ENCODE measurements at places on chromosomes 4 and X. TPM values are rescaled to one million over a fixed set of nuclear protein-coding genes. Genes with fewer than 3 reads are reported as not detected.

UTP3 gene
- total RNA-seq = 45.9 TPM

GYG2 gene
- total RNA-seq = not detected

CXCL3 gene
- not detected for total RNA-seq

- no peak overlapping the region for H3K27ac ChIP-seq
- H3K4me1 ChIP-seq = peaks cover 22% of the 10 kb centered on the region
- H3K36me3 ChIP-seq = no peaks in the 10 kb centered on the region
- no peak for DNase-seq
Measured at GRCh38 chr4:183399616-183400015, 44.8 kb upstream of the CDKN2AIP start.

DNA sequence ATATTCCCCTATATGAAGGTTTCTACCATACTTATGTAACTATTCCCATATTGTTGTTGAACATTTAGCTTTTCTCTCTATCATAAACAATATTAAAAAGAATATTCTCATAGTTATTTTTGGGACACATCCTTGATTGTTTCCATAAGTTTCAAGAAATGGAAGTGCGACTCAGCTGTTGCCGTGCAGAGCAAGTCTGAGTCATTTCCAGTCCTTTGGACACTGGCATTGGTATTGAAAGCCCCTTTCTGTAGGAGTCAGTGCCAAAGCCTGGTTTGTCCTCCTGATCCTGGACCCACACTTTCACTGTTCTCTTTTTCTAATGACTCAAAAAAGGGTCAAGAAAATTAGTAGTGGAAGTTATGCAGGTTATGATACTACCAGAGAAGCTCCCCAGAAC, 108.3 kb upstream of the DIAPH2 start:
- H3K4me1 ChIP-seq = no peaks in the 10 kb centered on the region
- H3K4me3 ChIP-seq = no peak overlapping the region
- H3K36me3 ChIP-seq = no peaks in the 10 kb centered on the region
- no peaks in the 10 kb centered on the region for H3K27me3 ChIP-seq

Measured in activated CD4-positive, alpha-beta T cell treated with anti-CD3 and anti-CD28 coated beads, Interleukin-2, amount 10 ng/mL, durations not matched to agents 24 days and 14 days (primary cell).